Stimulated activated CD8-positive, alpha-beta memory T cell treated with anti-CD3 and anti-CD28 coated beads, Interleukin-4, amount 100 ng/mL, for 1 hour (primary cell): ENCODE measurements at places on chromosomes 7 and 10.

GRCh38 chr10:101575580-101576210, 12.4 kb downstream of the POLL start:
- DNase-seq: no peak

DNA sequence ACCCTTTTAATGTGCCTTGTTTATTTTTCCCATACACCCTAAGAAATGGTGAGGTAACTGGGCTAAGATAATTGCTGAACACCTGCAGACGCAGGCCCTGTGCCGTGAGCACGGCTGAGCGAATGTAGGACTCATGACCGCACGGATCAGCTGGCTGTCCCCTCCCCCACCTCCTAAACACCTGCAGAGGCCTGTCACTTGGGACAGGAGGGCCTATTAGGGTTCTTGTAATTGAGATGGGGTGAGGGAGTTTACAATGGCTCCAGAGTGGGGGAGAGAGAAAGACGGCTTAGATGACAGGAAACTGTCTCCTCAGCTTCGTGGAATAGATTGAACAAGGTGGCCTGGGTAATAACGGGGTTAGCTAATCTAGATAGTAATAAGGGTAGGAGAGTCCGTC, 291.7 kb upstream of the HABP2 start:
- DNase-seq: no peak

DNA sequence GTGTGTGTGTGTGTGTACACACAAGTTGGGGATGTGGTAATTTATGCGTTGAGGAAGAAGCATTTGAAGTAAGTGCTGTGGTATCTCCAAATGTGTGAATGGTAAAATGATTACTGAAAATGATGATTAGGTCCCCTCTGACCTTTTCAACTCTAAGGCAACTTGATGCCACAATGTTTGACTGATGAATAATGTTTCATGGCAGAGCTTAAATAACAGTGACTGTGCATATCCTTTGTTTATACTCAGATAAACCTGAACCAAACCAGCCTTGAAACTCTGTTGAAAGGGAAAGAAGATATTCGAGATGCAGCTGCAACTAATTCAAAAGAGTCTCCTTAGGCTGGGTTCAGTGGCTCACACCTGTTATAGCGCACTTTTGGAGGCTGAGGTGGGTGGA, 64.8 kb upstream of the YAE1 start:
- no peak for DNase-seq

- DNase-seq: no peak
Observed at GRCh38 chr7:92206672-92207071, 27.7 kb upstream of the LRRD1 start.

GRCh38 chr7:47905076-47905920, 43.0 kb downstream of the PKD1L1 start:
- no peak for DNase-seq

DNA sequence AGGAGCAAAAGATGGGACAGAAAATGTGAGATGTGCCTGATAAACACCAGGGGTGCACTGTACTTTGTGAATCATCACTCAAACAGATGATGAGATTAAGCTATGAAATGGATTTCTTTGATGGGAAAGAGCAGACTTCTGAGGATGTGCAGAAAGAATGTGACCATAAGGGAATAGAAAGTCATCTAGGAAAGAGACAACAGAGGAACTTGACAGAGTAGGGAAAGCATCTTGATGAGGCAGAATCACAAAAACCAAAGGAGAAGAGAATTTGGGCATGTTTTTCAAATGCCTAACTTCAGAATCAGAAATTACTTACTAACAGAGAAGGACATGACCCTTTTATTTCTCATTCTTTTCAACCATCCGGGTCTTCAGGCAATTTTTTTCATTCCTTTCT, 82.4 kb upstream of the LRRTM3 start:
- no peak for DNase-seq

DNA sequence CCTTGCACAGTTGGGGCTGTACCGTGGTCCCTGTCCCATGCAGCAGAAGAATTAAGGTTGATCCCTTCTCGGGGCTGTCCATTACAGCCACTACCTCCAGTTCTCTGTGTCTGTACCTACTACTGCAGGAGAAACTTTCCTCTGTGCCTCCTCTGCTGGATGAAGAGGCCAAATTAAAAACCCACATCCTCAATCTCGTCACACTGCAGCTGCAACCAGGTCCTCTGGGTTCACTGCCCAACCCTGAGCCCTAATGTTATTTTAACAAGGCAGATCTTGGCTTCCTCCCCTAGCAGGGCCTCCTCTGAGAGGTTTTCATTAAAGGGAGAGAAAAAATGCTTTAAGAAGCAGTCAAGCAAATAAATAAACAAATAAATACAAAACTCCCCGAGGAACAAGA, 66.6 kb downstream of the PLXNA4 start:
- no peak for DNase-seq

DNA sequence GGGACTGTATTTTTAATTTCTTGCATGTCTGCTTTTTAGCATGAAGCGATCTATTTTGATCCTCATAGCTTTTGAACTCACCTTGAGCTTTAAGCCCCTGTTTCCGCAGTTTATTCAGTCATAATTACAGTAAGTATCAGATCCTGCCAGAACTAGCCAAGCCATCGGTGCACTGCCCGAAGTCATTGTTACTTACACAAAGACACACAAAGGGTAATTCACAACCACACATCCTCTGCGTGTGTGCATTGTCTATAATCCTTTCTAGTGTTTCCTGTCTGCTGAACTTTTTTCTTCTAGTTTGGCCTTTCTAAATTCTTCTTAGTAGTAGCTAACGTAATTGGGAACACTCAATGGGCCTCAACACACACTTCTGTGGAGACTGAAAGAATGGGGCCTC, 133.0 kb downstream of the SFMBT2 start:
- no peak for DNase-seq

DNA sequence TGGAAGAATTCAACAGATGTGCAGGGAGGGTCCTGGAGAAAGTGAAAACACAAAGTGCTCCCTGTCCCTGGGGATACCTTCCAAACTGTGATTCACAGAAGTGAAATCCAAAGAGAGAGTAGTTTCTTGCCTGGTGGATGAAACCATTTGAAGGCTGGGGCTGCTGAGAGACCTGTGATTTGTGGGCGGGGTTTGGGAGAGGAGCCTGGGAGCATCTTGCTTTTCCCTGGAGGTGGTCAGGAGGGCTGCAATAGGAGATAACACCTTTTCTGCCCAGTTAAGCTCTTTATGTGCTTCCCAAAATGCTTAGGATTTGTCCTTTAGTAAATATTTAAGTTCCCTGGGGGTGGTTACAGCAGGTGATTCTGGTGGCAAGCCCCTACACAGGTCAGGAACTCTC, 105.3 kb upstream of the TPK1 start:
- no peak for DNase-seq

- no peak for DNase-seq
Observed at GRCh38 chr7:105046414-105046813, 32.4 kb downstream of the KMT2E start.

GRCh38 chr7:129471402-129471827, 30.9 kb upstream of the SMKR1 start:
- DNase-seq: no peak

- DNase-seq: no peak
Observed at GRCh38 chr7:43646603-43647338, 63.9 kb downstream of the STK17A start.
